A549 (cell line): ENCODE measurements at places on chromosomes 2 and 18.

GRCh38 chr2:4122726-4123125 is 419.4 kb downstream of the DCDC2C start:
- no peak for DNase-seq

GRCh38 chr18:79385326-79385707 is 10.4 kb upstream of the NFATC1 start:
- no peak for DNase-seq

GRCh38 chr2:219175928-219176817 is 552 bp downstream of the CNPPD1 start:
- DNase-seq = peak; percentile 33

- DNase-seq = no peak
Observed at GRCh38 chr2:112061840-112062239, 6.8 kb downstream of the TMEM87B start.

GRCh38 chr2:240233885-240234502 is 93.5 kb upstream of the OTOS start:
- DNase-seq = no peak

DNA sequence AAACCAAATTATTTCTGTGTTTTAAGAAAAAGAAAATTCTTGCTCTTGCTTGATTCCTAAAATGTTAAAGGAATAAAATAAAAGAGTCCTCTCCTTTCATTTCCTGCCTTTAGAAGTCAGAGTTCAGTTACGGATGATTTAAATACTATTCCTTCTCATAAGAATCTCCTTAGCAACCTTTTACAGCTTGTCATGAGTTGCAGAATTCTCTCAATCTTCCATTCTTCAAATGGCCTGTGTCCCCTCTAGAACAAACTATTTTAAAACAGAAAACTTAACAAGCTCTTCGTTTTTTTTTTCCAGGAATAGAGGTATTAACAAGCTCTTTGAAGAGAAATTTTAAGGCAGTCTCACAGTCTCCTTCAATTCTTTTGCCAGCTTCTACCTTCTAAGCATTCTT is 42.2 kb downstream of the SPIRE1 start:
- no peak for DNase-seq

GRCh38 chr2:222919841-222920526 is 59.1 kb downstream of the ACSL3 start:
- peak; percentile 34 for DNase-seq

DNA sequence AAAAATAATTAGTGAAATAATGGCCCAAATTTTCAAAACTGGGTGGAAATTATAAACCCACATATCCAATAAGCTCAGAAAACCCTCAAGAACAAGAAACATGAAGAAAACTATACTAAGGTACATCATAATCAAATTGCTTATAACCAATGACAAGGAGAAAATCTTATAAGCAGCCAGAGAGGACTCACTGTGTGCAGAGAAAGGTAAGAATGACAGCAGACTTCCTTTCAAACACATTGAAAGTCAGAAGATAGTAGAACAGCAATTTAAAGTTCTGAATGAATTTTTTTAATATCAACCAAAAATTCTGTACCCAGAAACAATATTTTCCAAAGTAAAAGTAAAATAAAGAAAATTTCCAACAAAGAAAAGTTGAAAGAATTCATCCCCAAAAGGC is 197.7 kb upstream of the RAB12 start:
- no peak for DNase-seq

DNA sequence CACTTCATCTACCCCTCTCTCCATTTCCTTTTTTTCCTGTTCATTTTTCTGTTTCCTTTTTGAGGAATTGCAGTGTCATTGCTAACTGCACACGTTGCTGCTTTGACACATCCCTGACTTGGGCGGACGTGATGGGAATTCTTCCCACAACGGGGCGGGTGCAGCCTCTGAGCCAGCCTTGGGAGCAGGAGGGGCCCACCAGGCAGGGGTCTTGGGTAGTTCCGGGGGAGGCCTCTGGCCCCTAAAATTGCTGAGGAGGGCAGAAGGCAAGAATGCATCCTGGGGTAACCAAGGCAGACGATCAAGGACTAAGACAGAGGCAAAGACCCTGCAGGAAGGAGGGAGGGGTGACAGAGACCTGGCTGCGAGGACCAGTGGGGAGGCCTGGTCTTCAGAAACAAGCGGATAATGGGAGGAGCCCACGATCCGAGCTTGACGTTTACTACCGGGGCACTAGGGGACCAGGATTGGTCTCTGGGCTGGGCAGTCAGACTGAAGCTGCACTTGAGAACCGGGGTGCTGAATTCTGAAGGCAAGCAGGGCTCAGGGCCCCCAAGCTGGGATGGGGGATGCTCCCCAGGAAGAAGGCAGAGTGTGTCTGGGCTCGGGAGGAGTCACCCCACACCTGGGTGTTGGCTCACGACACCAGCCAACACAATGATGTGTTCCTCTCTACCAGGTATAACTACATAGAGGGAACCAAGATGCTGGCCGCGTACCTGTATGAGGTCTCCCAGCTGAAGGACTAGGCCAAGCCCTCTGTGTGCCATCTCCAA is 14.8 kb upstream of the CNDP1 start:
- DNase-seq = no peak

DNA sequence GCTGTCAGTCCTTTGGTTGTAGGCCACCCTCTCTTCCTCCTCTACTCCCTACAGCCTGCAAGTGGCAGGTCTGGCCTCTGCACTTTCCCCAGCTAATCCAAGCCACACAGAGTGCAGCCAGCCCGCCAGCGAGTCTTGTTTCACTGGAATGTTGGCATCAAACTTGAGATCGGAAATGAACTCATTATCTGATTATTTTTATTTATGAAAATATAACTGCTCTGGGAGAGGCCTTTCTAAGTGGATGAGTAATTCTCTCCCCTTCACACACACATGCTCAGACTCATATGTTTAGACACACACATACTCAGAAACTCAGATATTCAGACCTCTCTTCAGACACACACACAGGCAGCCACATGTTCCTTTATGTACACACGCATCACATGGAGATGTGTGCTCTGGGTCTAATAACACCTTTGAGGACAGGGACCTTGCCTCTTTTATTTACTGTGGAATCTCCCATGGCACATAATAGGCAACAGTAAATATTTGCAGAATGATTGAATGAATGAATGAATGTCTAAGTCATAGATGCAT is 151.3 kb downstream of the ZFP36L2 start:
- DNase-seq = no peak

DNA sequence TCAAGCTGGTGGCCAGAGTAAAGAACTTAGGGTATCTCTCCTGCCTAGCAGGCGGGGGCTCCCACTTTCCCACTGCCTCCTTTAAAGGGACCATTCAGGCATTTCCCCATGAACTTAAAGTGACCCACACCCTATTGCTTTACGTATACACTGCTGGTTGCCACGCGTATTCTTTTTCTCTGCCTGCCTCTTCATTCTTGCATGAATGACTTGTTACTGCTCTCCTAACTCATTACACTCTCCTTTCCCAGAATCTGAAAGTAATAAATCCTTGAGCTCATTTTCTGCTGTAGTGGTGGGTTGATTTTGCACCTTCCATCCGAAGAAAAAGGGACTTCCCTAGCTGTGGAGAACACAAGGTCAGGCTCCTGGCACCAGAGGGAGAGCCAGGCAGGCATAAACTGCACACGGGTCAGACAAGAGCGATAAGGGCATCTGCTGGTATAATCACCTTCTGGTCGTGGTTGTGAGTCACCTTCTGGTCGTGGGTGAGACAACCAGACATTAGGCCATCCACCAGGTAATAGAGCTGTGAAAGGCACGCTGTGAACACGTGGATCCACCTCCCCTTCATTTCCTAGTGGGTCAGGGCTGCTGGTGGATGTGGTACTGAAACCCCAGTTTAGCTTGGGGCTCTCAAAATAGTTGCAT is 950.3 kb downstream of the SOCS6 start:
- DNase-seq = no peak

DNA sequence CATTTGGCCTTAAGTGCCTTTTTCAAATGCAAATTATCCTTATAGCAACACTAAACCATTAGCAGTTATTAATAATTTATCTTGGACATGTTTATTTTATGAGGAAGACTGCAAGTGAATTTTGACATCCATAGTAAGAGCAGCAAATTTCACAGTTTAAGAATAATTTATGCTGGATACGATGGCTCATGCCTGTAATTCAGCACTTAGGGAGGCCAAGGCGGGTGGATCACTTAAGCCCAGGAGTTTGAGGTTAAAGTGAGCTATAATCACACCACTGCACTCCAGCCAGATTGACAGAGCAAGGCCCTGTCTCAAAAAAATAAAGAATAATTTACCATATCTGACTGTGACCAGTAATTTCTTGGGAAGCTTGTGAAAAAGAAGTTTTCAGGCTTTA is 286.2 kb downstream of the TMX3 start:
- no peak for DNase-seq
